ENCODE measurements at places on chromosomes 1 and 21. TPM values are rescaled to one million over a fixed set of nuclear protein-coding genes. Genes with fewer than 3 reads are reported as not detected.

The EPS15 gene
- 120 TPM for total RNA-seq

GRCh38 chr1:40711465-40712404 is 20.2 kb downstream of the NFYC start:
- DNase-seq: no peak
- peaks cover 3% of the 10 kb centered on the region for H3K27me3 ChIP-seq
- peak overlapping the region; percentile 36 for H3K27ac ChIP-seq
- H3K4me1 ChIP-seq: peaks cover 36% of the 10 kb centered on the region
- H3K36me3 ChIP-seq: no peaks in the 10 kb centered on the region

DNA sequence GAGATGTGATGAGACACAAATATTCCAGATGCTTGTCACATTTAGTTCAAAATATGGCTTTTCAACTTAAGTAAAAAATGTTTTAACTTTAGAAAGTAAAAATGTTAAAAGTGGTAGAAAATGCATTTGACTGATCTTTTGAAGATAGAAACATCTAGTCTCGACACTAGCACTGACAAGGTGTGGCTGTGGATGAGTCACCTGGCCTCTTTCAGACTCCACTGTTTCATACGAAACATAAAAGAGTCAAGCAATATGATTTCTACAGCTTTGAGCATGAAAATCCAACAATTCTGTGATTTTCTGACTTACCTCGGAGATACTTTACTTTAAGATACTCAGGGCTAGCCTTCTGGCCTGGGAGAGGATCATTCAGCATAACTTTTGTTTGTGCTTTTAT is 47.7 kb downstream of the TTC13 start:
- peaks cover 30% of the 10 kb centered on the region for H3K36me3 ChIP-seq
- no peak for DNase-seq
- H3K4me3 ChIP-seq: no peak overlapping the region
- H3K4me1 ChIP-seq: no peaks in the 10 kb centered on the region
- no peak overlapping the region for H3K27ac ChIP-seq

DNA sequence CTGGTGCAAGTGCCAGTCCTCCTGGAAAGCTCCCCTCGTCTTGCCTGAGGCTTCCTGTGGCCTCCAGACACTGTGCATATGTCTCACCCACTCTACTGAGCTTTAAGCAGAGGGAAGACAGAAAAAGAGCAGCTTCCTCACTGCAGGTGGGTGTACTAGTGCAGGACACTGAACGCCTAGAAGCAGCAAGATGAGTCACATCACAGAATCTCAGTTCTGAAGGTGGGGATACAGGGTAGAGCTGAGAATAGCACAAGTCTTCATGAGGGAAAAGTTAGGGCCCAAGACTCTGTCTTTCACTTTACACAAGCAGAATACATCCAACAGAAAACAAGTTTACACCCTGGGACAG is 37.4 kb downstream of the PCAT6 start:
- H3K27me3 ChIP-seq: peaks cover 8% of the 10 kb centered on the region
- no peaks in the 10 kb centered on the region for H3K36me3 ChIP-seq
- H3K4me3 ChIP-seq: no peak overlapping the region

- no peak for DNase-seq
- peaks cover 31% of the 10 kb centered on the region for H3K4me1 ChIP-seq
- peaks cover 6% of the 10 kb centered on the region for H3K27me3 ChIP-seq
- H3K4me3 ChIP-seq: no peak overlapping the region
These were observed 9.2 kb upstream of the LINGO4 start for GRCh38 chr1:151814426-151814825.

The KCNK1 gene
- 5.6 TPM for total RNA-seq

The TMEM269 gene
- 0.38 TPM for total RNA-seq

The F5 gene
- total RNA-seq: not detected

DNA sequence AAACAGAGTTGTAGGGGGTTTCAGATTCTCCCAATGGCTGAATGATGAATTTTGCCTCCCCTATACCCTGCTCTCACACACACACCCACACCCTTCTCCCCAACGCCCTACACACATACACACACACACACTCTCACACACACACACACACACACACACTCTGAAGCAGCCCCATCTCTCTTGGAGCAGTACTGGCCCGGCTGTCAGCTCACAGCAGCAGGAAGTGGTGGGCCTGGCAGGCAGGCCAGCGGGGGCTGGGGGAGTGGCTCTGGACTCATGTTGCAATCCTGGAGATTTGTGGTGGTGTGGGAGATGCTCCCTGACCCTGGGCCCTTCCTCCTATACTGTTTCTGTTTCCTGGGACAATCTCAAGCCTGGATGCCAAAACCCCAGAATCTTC is 2.2 kb downstream of the IKBKE start:
- peaks cover 22% of the 10 kb centered on the region for H3K36me3 ChIP-seq
- peaks cover 14% of the 10 kb centered on the region for H3K27me3 ChIP-seq
- no peak overlapping the region for H3K27ac ChIP-seq
- DNase-seq: peak; percentile 61
- peak overlapping the region; percentile 82 for H3K4me3 ChIP-seq
- H3K4me1 ChIP-seq: peaks cover 47% of the 10 kb centered on the region

The UMODL1 gene
- total RNA-seq: not detected

- H3K4me1 ChIP-seq: peaks cover 12% of the 10 kb centered on the region
- H3K36me3 ChIP-seq: no peaks in the 10 kb centered on the region
- no peak overlapping the region for H3K27ac ChIP-seq
- no peak overlapping the region for H3K4me3 ChIP-seq
These were observed 32.9 kb downstream of the CD244 start for GRCh38 chr1:160829766-160830165.

GRCh38 chr1:211991695-211992094 is 43.7 kb downstream of the INTS7 start:
- no peak overlapping the region for H3K4me3 ChIP-seq
- no peaks in the 10 kb centered on the region for H3K27me3 ChIP-seq
- peaks cover 3% of the 10 kb centered on the region for H3K4me1 ChIP-seq
- H3K27ac ChIP-seq: no peak overlapping the region

- peaks cover 19% of the 10 kb centered on the region for H3K4me1 ChIP-seq
- no peak overlapping the region for H3K4me3 ChIP-seq
- no peak for DNase-seq
- peaks cover 14% of the 10 kb centered on the region for H3K27me3 ChIP-seq
These were observed 24.1 kb upstream of the ZNF436 start for GRCh38 chr1:23393706-23394105.

- H3K4me3 ChIP-seq: no peak overlapping the region
- no peaks in the 10 kb centered on the region for H3K36me3 ChIP-seq
These were observed 52.3 kb downstream of the ABL2 start for GRCh38 chr1:179177182-179177581.

The PRAMEF27 gene
- total RNA-seq: not detected

DNA sequence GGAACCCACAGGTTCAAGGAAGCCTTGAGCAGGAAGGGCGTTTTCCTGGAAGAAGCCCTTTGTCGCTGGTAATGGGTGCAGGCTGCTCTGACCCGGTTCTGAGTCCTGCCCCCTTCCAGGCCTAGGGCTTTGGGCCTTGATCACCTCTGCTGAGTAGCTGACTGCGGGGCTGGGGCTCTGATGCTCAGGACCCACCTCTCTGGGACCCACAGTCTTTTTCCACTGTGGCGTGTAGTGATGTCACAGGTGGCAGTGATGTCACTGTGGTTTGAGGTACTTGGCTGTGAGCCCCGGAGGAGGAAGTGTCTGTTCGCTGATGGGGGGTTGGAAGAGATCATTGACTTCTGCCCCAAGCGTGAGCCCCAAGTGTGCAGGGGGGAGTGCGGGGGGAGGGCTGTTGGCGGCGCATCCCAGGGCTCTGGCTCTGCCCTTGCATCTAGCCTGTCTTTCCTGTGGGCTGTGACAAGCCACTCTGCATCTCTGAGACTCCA is 6.9 kb downstream of the TNFRSF1B start:
- peaks cover 83% of the 10 kb centered on the region for H3K4me1 ChIP-seq
- H3K4me3 ChIP-seq: no peak overlapping the region
- peak overlapping the region; percentile 18 for H3K27ac ChIP-seq
- DNase-seq: no peak
- H3K27me3 ChIP-seq: peaks cover 7% of the 10 kb centered on the region

DNA sequence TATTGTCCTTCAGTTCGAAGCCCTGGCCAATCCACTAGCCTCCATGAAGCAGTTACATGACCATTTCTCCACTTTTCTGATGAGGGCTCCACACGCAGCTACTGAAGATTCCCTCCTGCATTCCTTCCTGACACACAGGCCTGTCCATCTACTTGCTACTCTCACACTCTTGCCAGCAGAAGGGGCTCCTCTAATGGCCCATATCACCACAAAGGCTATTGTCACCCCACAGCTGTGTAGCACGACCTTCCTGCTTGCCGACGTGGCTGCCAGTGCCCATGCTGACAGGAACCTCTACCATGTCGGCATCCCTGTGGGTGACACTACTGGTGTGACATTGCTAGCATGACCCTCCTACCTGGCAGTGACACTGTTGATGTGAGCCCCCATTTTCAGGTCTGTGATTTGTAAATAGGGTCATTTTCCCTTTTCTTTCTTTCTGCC is 1528.6 kb upstream of the TPTE start:
- H3K27ac ChIP-seq: peak overlapping the region; percentile 9
- H3K27me3 ChIP-seq: peaks cover 47% of the 10 kb centered on the region
- H3K4me1 ChIP-seq: no peaks in the 10 kb centered on the region
- peaks cover 48% of the 10 kb centered on the region for H3K36me3 ChIP-seq

GRCh38 chr21:15775981-15776380 is 46.2 kb downstream of the USP25 start:
- no peak for DNase-seq
- H3K4me1 ChIP-seq: peaks cover 20% of the 10 kb centered on the region
- H3K4me3 ChIP-seq: no peak overlapping the region
- H3K27ac ChIP-seq: peak overlapping the region; percentile 45
- peaks cover 4% of the 10 kb centered on the region for H3K27me3 ChIP-seq

DNA sequence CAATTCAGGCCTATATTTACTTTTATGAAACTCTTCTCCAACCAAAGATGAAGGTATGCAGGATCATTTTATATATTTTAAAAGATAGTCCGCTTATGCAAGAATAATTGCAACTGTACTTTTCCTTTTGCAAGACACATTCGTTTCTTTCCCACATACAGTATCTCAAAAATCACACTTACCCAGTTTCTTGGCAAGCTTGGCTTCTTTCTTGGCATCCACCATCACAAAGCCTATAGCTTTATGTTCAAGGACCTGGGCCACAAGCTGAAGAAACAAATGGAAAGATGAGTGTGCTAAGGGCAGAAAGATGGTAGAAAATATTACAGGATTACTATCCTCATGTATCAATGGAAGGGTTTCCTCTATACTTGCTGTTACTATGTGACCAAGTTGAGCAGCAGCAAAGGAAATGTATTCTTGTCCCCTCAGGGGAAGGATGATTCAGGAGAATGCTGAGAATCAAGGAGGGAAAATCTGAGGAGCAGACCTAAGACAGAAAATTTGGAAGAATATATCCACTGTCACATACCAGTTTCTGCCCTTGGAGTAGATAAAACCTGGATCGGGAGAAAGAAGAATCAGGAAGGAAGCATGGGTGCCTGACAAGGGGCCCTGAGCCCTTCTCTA is 23.8 kb downstream of the CASQ2 start:
- H3K4me1 ChIP-seq: peaks cover 4% of the 10 kb centered on the region
- no peak overlapping the region for H3K27ac ChIP-seq
- H3K36me3 ChIP-seq: no peaks in the 10 kb centered on the region
- no peak for DNase-seq
- peaks cover 2% of the 10 kb centered on the region for H3K27me3 ChIP-seq
- H3K4me3 ChIP-seq: no peak overlapping the region

DNA sequence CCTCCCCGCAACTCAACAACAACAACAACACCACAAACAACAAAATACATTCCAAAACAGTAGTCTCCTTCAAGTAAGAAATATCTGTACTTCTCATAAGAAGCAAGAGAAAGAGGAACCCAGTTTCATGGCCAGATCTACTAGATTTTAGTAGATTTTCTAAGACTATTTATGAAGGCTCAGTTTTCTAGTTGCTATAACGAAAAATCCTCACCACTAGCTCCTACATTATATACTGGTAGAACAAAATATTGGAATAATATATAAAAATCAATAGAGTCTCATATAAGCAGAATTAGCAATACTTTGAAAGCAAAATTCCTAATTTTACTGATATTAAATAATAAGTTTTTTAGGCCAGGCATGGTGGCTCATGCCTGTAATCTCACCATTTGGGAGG is 86.9 kb downstream of the LYST start:
- no peak overlapping the region for H3K4me3 ChIP-seq
- H3K27ac ChIP-seq: no peak overlapping the region
- DNase-seq: no peak

- H3K4me3 ChIP-seq: no peak overlapping the region
- H3K36me3 ChIP-seq: peaks cover 15% of the 10 kb centered on the region
- H3K27ac ChIP-seq: peak overlapping the region; percentile 53
- peaks cover 3% of the 10 kb centered on the region for H3K27me3 ChIP-seq
These were observed 167.9 kb downstream of the VPS13D start for GRCh38 chr1:12397462-12398450.

GRCh38 chr1:235802573-235803346 is 63.9 kb downstream of the LYST start:
- H3K27ac ChIP-seq: no peak overlapping the region
- H3K4me1 ChIP-seq: peaks cover 4% of the 10 kb centered on the region
- no peaks in the 10 kb centered on the region for H3K36me3 ChIP-seq
- H3K27me3 ChIP-seq: peaks cover 1% of the 10 kb centered on the region

DNA sequence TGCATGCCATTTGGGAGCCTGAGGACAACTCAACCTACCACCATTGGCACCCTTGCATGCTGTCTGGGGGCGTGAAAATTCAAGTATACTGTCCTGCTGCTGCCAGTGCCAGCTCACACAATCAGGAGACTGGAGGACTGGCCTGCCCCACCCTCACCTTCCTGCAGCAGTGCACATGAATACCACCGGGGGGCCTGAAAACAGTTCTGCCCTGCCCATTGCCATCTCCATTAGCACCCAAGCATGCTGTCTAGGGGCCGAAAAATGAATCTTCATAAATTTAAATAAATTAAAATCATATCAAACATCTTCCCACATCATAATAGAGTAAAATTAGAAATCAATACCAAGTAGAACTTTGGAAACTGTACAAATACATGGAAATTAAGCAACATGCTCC is 322.1 kb upstream of the TMPRSS15 start:
- no peaks in the 10 kb centered on the region for H3K36me3 ChIP-seq
- peak; percentile 15 for DNase-seq
- no peaks in the 10 kb centered on the region for H3K27me3 ChIP-seq
- no peaks in the 10 kb centered on the region for H3K4me1 ChIP-seq

The OBSCN gene
- total RNA-seq: 16.9 TPM

GRCh38 chr1:160256396-160257046 is 5.8 kb downstream of the DCAF8 start:
- H3K36me3 ChIP-seq: peaks cover 5% of the 10 kb centered on the region
- H3K4me3 ChIP-seq: no peak overlapping the region
- H3K27ac ChIP-seq: no peak overlapping the region
- DNase-seq: no peak
- peaks cover 21% of the 10 kb centered on the region for H3K4me1 ChIP-seq

DNA sequence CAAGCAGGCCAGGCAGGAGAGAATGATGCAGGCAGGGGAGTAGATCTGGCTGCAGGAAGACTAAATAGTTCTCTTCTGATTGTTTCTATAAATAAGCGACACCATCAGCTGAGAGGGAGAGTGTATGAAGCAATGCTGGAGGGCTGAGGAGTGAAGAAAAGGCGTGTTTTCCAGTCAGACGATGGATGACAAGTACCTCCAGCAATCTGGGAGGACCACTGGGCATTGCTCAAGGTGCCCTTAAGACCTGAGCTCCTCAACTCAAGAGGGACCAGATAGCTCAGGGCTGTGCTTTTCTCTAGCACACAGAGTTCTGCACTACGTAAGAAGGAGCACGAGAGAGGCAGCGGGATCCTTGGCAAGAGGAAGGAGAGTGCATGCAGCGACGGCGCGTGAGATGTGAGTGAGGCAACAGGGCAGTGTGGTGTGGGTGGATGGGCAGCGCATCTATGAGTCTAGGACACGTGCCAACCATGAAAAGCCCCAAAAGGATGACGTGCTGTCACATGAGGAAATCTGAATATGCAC is 36.0 kb downstream of the PABPC4 start:
- H3K27ac ChIP-seq: no peak overlapping the region
- H3K4me1 ChIP-seq: no peaks in the 10 kb centered on the region
- no peak overlapping the region for H3K4me3 ChIP-seq
- H3K36me3 ChIP-seq: peaks cover 12% of the 10 kb centered on the region
- H3K27me3 ChIP-seq: peaks cover 4% of the 10 kb centered on the region

Data from endothelial cell (in vitro differentiated cells).